NCI-H2081 treated with DMSO at 0.1 percent for 48 hours (cell line): ENCODE measurements at places on chromosomes 12 and 14.

DNA sequence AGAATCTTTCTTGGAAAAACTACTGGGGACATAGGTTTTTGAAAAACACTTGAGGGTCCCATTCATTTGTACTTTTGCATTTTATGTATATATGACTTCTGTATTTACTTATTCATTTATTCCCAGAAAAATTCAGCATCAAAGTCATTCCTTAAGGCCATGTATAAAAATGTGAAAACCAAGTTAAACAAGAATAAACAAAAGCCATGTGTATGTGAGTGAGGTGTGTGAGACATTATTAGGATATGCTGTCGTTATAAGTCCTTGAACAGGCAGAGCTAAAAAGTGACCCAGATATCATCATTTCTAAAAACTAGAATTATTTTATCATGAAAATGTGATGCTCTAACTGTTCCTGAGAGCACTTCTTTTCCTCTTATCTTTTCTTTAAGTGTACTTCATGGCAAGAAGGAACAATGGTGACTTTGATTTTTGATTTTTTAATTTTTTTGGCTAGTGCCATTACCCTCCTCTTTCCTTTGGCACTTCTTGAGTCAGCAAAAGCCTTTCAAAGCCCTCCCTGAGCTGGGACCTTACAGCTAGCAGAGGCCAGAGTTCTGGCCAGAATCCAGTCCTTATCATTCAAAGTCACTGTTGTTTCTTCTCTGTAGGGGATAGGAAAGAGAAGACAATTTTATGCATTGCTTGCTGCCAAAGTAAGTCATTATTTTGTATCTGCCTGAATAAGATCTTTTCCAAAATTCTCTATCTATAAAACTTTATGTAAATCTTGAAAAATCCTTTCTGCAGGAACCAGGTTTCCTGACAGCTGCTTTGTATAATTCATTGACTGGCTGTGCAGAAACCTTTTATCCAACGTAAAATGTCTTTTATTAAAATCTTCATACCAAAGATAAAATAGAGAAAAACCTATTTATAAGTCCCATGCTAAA, 419.7 kb upstream of the PRICKLE1 start:
- DNase-seq, result no peak

GRCh38 chr12:74889073-74889472, 320.6 kb downstream of the KCNC2 start:
- DNase-seq, result no peak

GRCh38 chr12:107242189-107242588, 148.8 kb upstream of the CRY1 start:
- no peak for DNase-seq

DNA sequence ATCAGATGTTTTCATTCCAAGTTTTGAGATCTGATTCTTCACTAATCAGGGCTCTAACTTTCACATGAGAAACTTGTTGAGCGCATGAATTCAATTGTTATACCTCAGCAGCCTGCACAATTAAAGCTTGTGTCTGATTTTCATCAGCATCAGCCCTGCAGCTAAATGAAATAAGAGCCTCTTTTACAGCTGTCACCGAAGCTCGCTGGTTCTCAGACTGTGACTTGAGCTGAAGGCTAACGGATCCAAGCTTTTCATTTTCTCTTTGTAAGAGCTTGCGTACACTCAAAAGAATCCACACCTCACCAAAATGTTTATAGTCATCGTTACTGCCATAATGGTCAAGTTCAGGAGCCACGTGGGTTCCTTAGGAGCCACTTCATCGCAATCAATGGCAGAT, 65.5 kb upstream of the BEGAIN start:
- DNase-seq, result no peak

GRCh38 chr14:49506650-49507049, 79.5 kb downstream of the RPS29 start:
- no peak for DNase-seq
